NCI-H1105 treated with DMSO at 0.1 percent for 48 hours (cell line): ENCODE measurements at places on chromosomes 7 and 10.

DNA sequence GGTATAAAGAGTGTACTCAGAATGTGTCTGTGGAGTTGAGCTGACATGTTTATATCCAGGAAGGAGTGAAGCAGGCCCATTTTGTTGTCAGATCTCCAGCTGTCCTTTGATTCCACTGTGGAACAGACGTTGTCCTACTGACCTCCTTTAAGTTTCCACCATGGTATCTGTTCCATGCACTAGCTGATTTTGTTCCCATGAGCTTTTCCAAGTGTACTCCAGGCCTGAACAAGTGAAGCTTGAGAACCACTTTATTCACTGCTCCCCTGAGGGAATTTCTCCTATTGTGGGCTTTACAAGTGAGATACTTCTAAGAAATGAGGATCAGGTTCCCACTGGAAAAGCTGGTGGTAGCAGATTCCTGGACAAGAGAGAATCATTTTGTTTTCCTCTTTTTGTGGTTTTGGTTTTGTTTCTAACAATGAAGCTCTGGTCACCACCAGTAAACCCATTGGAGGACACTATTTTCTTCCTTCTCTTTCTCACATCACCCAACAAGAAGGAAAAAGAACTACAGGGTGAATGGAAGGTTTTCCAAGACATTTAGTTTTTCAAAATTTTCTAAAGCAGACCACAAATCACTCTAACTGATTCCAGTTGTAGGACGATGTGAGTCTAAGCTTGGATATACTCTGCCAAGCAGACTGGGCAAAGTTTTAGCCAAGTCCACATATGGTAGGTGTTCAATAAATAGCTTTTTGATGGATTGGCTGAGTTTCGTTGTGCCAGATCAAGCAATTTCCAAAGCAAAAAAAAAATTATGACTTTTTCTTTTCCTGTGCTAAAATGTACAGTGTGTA, 144.2 kb downstream of the JCAD start:
- DNase-seq, result no peak

GRCh38 chr10:97188261-97188711, 2.5 kb upstream of the SLIT1 start:
- peak; percentile 71 for DNase-seq

DNA sequence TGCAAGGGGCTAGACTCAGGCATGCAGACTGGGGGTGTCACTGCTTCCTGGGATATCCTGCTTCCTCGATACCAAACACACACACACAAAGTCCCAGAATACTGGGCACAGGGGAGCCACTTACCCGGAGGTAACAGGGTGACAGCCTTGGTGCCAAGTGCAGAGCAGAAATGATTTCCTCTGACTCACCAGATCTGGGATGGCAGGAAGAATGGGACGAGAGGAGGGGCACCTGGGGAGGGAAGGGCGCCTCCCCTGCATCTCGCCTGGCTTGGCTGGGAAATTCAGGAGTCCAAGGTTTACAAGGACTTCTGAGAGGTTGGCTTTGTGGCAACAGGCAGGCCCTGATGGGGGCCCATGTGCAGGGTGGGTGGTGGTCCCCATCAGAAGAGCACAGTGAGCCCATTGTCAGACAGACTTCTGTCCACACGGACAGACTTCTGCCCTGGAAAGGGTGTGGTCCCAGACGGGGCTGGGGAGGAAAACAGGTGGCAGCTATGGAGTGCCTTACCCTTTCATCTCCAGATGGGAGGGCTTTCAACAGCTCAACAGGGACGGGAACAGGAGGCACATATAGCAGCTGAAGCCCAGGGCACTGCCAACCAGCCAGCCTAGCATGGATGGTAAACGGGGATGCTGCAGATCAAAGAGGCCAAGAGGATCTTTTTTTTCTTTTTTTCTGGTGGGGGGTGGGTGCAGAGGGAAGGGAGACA, 9.7 kb upstream of the CCL24 start:
- DNase-seq, result no peak

DNA sequence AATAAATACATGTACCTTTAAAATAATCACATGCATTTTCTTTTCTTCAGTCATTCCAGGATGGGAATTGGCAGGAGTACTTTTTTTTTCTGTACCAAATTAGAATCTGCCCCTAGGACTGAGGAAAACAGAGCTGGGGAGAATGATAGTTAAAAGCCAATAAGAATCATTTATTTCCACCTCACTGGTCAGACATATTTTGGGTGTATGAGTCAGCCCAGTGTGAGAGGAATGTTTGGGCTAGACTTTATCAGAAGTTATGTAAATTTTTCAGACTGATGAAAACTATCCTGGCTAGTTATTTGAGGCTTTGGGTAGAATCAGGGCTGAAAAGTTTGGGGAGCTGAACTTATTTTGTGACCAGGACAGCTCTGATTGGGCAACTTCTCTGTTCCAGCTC, 303.1 kb upstream of the NPSR1 start:
- DNase-seq, result no peak

GRCh38 chr10:73644015-73644743, 2.9 kb upstream of the MYOZ1 start:
- peak; percentile 51 for DNase-seq

DNA sequence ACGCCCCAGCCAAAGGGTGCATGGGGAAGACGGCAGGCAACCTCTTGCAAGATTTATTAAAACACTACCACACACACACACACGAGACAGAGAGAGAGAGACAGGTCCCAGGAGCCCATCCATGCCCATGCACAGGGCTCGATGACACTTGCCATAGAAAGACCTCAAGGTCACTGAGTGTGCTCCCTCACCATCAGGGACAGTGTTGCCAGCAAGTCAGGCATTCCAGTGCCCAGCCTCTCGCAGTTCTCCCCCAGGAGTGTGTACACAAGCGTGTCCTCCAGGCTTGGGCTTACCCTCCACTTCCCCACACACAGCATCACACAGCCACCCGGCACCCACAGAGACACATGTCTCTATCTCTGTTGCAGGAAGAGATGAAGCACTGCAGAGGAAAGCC, 46.8 kb upstream of the SLF2 start:
- no peak for DNase-seq

DNA sequence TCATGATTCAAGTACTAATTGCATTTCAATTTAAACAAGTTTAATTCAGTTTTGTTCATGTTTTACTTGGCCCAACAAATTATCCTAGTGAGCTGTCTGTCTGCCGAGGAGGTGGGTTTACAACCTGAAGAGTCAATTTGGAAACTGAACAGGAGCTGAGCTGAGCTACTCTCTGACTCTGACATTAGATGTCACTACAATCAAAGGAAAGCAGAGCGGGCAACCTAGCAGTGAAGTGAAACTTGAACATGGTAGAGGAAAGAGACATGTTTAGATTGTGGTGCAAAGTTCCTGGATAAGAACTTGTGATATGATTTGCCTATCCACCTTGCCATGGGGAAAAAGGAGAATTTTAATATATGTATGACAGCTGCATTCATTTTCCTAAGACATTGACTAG, 9.6 kb upstream of the AGR3 start:
- DNase-seq, result peak; percentile 51

DNA sequence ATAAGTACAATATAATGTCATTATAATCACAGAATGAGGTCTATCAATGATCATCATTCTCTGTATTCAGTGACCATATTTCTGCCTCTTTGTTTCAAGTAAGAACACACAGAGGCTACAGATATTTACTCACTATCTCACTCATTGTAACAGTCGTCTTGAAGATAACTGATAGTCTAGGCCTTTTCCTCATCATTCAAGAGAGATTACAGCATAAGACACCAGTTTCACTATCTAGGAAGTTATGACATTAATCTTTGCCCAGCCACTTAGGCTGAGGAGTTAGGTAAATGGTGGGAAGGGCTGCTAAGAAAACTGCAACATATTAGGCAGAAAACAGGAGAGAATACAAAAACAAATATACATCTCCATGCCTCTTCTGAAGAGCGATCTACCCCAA, 125.3 kb downstream of the CHCHD3 start:
- no peak for DNase-seq

DNA sequence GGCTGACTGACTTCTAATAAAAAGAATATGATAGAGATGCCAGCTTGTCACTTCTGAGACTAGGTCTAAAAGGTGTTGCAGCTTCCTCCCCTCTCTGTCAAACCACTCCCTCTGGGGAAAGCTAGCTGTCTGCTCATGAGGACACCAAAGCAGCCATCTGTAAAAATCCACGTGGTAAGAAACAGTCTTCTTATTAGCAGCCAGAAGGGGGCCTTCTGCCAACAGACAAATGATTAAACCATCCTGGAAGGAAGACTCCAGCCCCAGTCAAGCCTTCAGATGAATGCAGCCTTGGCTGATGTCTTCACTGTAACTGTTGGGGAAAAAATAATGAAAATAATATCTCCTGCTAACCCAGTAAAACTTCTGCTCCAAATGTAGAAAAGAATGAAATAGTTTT, 41.9 kb upstream of the DAGLB start:
- no peak for DNase-seq

- no peak for DNase-seq
Measured at GRCh38 chr10:13829790-13830189, 243.0 kb downstream of the PRPF18 start.

DNA sequence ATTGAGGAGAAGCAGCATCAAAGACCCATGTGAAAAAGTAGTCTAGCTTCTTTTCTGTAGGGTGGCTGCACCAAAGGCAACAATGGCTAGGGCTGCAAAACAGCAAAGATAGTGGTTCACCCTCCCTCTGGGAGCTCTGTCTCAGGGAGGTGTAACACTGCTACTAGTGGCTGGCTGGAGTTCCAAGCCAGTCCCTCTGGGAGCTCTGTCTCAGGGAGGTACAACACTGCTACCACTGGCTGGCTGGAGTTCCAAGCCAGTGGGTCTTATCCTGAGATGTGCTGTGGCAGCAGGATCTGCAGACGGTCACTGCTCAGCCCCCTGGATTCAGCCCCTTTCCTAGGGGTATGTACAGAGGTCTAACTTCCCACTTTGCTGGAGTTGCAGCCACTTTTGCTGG, 37.9 kb upstream of the TMEM140 start:
- DNase-seq, result no peak

GRCh38 chr7:77351539-77352004, 64.6 kb downstream of the GSAP start:
- no peak for DNase-seq

- no peak for DNase-seq
Measured at GRCh38 chr10:43390759-43391158, 18.2 kb downstream of the HNRNPF start.

DNA sequence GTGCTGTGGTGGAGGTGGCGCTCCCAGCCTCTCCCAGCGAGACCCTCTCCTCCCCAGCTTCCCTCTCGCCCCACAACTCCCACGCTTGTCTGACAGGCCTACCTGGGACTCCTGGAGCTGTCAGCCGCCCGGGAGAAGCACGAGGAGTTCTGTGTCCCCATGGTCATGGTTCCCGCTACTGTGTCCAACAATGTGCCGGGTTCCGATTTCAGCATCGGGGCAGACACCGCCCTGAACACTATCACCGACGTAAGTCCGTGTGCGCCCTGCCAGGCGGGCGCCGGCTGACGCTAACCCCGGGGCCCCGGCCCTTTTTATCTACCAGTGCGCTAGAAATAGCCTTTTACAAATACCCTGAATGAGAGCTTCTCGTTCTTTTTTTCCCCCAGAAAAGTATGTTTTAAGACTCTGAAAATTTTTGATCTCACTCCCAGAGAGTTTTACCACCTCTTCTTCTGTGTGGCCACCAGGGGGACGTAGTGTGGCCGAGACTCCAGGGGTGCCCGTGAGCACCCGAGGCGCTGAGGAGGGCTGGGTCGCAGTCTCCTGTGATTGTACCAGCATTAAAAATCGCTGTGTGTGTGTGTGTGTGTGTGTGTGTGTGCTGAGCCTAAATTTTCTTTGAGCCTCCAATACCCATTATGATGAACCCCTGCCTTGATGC, 52.6 kb downstream of the PFKP start:
- no peak for DNase-seq
